ENCODE measurements at places on chromosomes 1 and 21.

DNA sequence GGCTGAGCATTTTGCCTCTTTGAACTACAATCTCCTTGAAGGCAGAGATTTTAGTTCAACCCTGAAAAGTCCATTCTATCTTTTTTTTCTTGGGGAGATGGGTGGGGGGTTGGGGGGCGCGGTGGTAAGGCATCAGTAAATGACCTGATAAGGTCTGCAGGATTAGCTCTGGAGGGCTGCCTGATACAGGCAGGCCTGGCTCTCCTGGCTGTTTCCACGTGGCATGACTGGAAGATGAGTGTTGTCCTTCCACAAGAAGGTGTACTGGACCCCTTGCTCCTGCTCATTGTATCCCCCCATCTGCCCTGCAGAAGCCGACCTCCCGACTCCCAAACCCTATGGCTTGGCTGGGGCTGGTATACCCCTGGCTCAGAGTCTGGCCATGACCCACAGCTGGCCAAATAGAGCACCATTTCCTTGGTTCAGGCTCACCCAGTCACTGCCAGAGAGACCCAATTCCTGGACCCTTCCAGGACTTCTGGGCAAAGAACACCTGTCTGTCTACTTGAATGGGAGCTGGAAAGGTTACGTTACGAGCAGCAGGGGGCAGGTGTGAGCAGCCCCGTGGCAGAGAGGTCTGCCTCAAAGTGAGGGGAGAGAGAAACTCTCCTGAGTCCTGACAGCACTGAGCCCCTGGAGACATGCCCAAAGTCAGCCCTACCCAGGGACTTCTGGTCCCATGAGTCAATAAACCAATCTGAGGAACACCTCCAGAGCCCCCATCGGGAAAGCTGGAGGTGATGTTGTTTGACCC lies 17.0 kb downstream of the DHRS3 start:
- no peak for DNase-seq

- no peak for DNase-seq
These were observed 139.2 kb downstream of the SEC16B start for GRCh38 chr1:177830531-177831135.

GRCh38 chr1:99786751-99787501 lies 20.5 kb upstream of the FRRS1 start:
- no peak for DNase-seq

DNA sequence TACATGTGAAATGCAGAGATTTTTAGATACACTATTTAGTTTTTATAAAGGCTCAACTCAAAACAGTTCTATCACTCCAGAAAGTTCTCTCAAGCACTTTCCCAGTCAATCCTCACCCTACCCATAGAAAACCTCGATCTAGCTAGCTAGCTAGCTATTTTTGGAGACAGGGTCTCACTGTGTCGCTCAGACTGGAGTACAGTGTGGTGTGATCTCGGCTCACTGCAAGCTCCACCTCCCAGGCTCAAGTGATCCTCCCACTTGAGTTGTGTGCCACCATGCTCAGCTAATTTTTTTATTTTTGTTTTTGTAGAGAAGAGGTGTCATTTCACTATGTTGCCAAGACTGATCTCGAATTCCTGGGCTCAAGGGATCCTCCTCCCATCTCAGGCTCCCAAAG lies 236.9 kb downstream of the RERE start:
- DNase-seq = no peak

GRCh38 chr1:68173936-68174737 lies 58.2 kb downstream of the WLS start:
- no peak for DNase-seq

DNA sequence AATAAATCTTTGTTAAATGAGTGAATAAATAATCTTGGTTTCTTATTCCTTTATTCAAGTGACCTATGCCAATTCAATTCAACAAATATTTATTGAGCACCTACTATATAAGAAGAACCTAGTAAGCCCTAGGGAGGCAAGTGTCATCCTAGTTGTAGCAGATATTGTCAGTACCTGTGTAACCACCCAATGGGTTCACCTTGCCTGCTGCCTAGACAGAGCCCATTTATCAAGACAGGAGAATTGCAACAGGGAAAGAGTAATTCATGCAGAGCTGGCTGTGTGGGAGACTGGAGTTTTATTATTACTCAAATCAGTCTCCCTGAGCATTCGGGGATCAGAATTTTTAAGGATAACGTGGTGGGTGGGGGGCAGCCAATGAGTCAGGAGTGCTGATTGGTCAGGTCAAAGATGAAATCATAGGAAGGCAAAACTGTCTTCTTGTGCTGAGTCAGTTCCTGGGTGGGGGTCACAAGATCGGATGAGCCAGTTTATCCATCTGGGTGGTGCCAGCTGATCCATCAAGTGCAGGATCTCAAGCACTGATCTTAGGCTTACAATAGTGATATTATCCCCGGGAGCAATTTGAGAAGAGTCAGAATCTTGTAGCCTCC lies 53.8 kb upstream of the KCNA3 start:
- DNase-seq = no peak

DNA sequence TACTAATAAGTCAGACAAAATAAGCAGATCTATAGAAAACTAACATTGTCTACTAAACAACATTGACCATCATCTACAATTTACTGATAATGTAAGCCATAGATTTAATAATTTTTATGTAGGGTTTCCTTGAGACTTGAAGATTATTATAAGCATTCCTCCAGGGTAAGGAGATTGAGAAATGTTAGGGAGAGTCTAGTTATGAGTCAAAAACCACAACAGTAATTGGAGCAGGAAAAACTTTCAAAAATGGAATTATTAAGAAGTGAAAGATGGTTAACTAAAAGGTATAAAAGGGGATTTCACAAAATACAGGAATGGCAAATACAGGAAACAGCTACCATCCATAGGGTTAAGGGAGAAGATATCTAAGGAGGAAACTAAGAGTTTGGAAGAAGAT lies 12.4 kb upstream of the UHMK1 start:
- no peak for DNase-seq

- no peak for DNase-seq
These were observed 561 bp downstream of the KIF2C start for GRCh38 chr1:44740179-44740617.

DNA sequence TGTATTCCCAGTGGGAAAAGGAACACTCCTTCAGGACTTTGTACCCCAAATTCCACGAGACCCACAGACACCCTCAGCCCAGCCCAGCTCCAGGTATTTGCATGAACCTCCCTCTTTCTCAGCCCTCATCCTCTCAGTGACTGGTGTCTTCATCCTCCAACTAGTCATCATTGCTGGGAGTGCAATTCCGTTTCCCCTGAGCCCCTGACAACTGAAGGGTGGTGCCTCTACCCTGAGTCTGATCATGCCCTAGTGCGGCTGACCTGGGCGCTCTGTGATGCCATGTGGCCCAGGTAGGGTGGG lies 3.8 kb upstream of the ZNF692 start:
- no peak for DNase-seq

- no peak for DNase-seq
These were observed 3.5 kb downstream of the FCRLA start for GRCh38 chr1:161710560-161710959.

Data from activated CD8-positive, alpha-beta memory T cell treated with anti-CD3 and anti-CD28 coated beads for 1 hour (primary cell).